GM13976 (cell line): ENCODE measurements at places on chromosomes 7 and 10.

- DNase-seq = no peak
Observed at GRCh38 chr7:146659732-146660131, 543.1 kb downstream of the CNTNAP2 start.

DNA sequence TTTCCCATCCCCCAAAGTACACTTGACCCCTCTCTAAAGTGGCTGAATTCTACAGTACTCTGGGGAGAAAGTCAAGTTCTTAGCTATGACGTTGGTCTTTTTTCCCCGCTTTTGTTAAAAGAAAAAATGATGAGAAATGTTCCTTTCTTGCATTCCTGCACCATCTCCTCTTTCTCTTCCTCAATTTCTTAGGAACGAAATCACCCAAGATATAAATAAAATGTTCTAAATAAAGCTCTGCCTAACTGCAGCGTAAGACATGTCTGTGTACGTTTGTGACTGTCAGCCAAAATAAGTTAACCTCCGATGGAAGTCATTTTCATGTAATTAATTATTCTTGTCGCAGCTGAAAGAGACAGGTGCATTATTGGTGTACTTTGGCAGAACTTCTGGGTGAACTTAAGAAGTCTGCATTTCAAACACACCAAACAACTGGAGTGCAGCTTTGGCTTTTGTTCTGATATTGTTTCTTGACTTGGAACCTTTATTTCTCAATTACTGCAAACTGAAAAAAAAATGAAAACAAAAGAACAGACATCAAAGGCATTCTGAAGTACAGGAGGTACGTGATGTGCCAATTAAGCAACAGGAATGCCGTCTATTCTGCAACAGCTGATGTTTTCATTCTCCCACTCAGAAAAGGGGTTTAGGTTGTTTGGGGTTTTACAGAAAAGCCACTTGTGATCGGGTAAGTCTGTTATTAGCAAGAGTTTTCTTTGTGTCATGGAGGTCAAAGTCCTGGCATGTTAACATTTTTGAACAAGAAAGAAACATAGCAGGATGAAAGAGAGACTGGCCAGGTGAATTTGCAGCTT, 82.4 kb upstream of the SDK1 start:
- DNase-seq = no peak

DNA sequence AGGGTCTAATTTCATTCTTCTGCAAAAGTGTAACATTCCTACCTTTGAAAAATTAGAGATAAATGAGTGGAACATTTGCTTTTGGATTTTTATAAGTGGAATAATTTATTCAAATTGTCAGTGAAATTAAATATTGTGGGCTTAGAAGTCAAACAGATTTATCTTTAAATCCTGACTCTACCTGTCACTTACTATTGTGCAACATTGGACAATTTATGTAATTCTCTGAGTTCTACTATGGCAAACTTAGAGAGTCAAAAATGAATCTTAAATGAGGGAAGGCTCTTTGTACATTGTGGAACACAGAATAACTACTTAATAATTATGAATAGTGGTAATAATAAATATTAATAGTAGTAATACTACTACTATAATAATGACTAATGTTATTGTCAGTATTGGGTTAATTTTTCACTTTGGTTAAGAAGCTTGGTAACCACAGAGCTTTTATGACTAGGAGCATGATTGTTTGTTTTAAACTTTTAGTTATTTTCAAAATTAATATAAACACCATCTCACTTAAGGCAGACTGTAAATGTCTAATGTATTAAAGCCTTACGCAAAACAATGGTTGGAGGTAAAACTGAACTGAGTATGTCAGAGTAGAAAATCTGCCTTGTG, 70.0 kb downstream of the PRKG1 start:
- DNase-seq = no peak

- no peak for DNase-seq
Observed at GRCh38 chr10:53430974-53431373, 658.4 kb upstream of the MBL2 start.

DNA sequence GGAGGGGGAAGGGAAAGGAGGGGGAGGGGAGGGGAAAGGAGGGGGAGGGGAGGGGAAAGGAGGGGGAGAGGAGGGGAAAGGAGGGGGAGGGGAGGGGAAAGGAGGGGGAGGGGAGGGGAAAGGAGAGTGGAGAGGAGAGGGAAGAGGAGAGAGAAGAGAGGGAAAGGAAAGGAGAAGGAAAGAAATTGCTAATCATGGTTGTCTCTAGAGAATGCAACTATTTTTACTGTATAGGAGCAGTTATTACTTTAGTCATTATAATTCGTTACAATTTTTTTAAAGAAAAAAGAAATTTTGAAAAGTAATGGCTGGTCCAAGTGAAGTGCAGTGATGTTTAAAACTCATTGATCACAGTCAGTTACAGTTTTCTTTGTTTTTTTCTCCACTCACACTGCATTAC, 24.5 kb downstream of the SLC25A16 start:
- DNase-seq = no peak

GRCh38 chr7:90701021-90701420, 104.9 kb downstream of the CDK14 start:
- no peak for DNase-seq

- no peak for DNase-seq
Observed at GRCh38 chr7:117038408-117038807, 85.1 kb downstream of the ST7 start.

DNA sequence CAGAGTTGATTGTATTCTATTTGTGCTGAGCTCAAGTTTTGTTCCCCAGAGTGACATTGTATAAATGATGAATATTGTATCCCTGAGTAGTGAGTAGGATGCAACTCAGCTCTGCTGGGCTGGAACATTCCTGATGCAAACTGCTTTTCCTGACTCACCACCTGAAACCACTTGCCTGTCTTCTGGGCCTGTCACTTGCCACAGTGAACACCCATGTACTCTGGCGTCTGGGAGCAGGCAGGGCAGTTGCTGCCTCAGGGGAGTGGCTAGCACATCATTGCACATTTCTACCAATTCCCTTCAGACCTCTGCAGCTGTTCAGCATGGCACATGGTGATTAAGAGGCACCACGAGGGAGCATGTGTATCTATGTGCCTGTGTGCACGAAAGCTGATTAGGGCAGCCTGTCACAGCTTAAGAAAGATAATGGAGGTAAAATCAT, 157.3 kb downstream of the SND1 start:
- no peak for DNase-seq

- no peak for DNase-seq
Observed at GRCh38 chr10:118918116-118918515, 111.4 kb upstream of the NANOS1 start.
